Fibroblast of skin of left quadriceps (primary cell): ENCODE measurements at places on chromosomes 4 and X.
A peak's percentile ranks its signal among the peaks of the same experiment; 100 is the strongest.

GRCh38 chr4:142248946-142249345 is 597.2 kb downstream of the INPP4B start:
- peak; percentile 30 for DNase-seq

- DNase-seq: no peak
Measured at GRCh38 chr4:147760695-147761094, 28.8 kb downstream of the ARHGAP10 start.

DNA sequence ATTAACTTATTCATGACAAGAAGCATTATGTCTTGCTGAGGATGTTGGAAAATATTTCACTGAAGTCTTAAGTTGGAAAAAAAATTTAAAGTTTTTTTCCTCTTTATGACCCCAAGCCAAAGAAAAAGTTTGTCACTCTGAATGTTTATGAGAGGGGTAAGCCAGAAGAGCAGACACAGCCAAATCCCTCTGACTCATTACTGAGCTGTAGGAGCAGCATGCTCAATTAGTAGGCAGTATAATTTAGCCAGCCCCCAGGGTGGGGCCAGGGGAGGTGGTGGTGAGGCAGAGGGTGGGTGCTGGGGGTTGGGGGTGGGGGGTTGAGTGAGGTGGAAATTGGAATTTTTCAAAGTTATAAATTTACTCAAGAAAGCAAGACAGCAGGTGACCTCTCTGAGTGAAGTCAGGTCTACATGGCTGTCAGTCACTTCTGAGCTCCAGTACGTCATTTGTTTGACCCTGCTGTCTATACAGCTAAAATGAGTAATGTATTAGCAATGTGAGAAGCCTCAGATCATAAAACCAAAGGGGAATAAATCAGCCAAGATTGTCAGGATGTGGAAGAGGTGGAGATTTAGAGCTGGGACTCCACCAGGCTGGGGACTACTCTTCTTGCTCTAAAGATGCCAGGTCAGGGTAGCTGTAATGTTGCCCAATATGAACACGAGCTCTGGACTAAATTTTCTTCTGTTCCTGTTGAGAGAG is 98.8 kb upstream of the NDP start:
- DNase-seq: peak; percentile 76

- DNase-seq: no peak
Measured at GRCh38 chrX:136623396-136623795, 24.6 kb upstream of the CD40LG start.
